T-helper 9 cell (primary cell): ENCODE measurements at places on chromosomes 6 and 20.

DNA sequence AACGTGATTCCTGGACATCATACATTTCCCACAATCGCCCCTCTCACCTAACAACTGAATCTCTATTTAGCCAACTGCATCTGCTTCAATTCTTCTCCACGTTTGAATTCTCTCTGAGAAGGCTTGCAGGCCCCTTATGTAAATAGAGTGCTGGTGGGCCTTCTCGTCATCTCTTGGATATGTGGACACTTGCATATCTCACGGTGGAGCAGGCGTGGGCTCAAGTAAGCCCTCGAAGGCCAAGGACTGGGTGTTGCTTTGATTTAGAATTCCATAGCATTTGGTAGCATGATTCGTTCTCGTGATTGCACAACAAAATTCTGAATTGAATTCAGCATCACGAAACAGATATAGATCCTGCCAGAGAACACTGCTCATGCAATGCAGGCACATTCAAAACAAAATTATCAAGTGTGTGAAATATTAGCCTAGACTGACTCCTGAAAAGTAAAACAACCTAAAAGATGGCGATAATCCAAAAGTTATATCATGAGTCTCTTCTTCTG is 613.6 kb downstream of the TFAP2A start:
- no peak for DNase-seq

DNA sequence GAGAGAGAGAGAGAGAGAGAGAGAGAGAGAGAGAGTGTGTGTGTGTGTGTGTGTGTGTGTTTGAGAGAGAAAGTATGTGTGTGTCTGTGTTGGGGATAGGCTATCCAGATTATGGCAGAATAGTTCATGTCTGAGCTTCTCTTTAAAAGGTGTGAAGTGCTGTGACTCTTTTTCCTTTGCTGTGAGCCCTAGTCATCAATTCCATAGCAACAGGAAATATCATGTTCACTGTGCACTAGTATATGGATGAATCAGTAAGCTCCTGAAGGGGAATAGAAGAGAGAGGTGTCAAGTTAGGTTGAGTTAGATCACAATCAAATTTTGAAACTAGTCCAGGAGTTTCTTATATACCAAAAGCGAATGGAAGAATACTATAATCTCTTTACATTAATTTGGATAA is 318.7 kb downstream of the RFPL4B start:
- DNase-seq: no peak

GRCh38 chr20:6074145-6074561 is 20.3 kb upstream of the LRRN4 start:
- DNase-seq: no peak

DNA sequence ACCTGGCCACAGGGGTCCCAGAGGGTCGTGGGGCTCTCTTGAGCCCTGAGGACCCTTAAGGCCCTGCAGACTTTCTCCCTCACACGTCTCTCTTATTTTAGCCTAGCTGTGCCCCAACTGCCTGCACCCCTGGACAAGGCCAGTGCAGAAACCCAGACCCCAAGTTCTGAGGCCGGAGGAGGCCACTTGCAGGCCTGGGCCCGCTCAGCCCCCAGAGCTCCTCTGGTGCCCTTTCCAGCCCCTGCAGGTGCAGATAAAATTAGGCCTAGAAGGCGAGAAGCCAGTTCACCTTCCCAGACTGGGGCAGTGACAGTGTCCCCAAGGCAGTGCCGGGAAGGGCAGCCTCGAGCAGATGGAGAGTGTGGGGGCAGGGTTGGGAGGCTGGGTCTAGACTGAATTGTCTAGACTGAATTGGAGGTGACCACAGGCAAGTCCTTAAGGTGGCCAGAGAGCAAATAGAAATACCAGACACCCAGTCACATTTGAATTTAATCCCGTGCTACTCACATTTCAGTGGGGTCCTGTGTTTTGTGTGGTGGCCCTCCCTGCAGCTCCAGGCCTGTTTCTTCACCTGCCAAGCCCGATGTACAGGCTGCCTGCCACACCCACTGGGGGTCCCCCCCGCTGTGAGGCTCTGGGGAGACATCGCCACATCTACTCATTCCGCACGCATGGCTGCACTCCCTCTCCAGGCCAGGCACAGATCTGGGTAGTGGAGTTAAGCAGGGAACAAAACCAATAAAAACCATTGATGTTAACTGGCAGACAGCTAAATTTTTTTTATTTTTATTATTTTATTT is 8.6 kb upstream of the IP6K3 start:
- no peak for DNase-seq

- no peak for DNase-seq
Measured at GRCh38 chr6:52399511-52400312, 20.4 kb upstream of the EFHC1 start.
